ENCODE measurements at places on chromosomes 5 and 9.

- DNase-seq, result no peak
Measured at GRCh38 chr5:17218353-17219005, 1.0 kb downstream of the BASP1 start.

GRCh38 chr5:439181-439580, 3.8 kb upstream of the EXOC3 start:
- no peak for DNase-seq

DNA sequence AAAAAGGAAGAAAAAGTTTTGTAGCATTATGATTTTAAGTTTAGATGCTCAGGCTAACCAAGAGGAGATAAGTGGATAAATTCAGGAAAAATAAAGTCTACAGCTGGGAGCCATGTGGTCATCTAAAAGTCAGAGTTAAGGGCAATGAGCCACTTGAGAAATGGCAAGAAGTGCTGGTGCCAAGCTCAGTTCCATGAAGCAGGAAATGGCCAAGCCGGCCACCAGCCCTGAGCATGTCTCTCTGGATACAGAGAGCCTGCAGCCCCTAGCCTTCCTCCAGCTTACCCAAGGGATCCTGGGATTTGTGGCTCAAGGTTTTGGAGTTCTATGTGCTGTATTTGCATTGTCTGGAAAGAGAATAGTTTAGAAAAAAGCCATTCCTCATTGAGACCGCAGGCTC, 12.2 kb upstream of the S1PR3 start:
- DNase-seq, result no peak

DNA sequence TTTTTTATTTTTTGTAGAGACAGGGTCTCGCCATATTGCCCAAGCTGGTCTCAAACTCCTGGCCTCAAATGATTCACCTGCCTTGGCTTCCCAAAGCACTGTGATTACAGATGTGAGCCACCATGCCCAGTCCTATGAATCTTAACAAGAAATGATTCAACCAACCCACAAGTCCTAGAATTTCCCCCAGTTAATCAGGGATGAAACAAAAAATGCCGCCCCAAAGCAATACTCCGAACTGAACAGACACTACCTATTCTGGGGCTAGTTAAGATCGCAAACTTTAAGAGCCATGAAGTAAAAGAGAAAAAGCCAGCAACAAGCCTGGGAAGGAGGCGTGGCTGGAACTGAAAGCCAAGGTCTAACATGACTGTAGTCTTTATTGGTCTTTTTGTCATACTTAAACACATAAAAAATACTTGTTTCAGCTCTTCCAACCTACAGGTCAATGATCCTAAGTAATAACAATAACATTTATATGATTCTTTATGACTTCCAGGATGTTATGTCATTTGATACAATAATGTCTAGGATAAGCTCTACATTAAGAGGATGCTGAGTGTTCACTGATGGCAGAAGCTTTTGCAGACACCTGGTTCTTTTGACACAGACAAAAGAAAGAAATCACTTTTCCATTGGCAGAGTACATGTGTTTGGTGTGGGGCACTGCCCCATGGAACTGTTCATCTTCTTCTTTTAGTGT, 361.1 kb upstream of the TLE4 start:
- no peak for DNase-seq

GRCh38 chr5:151086905-151087360, 6.1 kb upstream of the TNIP1 start:
- peak; percentile 67 for DNase-seq

GRCh38 chr5:56443826-56444225, 210.7 kb upstream of the ANKRD55 start:
- DNase-seq, result no peak

DNA sequence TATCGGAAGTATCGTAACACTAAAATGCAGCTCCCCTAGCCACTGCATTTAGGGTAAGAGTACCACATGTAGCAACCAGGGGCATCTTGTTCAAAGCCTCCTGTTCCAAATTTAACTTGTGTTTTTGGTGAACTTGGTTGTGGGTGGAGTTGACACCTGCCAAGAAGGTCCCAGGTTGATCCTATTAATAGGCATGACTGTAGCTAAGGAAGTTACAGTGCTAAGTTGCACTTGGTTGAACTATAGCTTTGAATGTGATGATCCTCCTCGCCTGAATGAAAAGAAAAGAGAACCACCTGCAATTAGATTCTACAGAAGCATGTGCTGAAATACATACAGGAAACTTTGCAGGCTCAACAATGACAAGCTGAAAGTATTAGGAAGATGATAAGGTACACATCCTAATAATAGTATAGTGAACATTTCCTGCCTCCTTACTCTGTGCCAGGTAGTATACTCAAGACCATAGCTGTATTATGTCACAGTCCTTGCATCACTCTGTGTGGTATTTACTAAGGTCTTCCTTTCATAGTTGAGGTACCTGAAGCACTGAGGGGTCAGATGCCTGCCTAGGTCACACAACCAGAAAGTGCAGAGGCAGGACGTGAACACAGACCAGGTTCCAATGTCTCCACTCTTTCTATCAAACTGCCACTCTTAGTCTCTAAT, 64.5 kb upstream of the PIP5K1B start:
- no peak for DNase-seq

DNA sequence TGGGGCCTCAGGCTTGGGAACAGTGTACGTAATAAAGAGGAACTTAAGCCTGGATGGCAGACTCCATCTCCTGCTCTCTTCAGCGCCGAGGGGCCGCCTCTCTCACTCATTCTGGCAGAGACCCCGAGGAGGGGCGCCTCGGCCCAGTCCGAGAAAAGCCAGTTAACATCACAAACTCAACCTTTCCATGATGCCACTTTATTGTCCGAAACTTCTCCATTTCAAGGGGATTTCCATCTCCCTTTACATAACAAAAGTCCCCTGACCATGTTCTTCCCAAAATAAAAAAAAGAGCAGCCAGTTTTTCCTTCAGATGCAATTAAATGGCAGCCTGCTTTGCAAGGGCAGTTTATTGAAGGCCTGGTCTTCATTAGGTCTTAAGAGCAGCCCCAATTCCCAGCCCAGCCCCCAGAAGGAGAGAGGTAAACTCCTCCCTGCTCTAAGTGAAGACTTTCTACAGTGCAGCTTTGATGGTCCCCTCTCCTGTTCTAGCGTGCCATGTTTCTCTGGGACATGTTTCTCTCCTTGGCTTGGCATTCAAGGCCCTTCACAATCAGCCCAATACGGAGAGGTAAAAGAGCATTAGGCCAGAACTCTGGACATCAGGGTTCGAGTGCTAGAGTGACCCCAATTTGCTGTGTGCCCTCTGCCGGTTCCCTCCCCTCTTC, 19.5 kb upstream of the RAB14 start:
- no peak for DNase-seq

DNA sequence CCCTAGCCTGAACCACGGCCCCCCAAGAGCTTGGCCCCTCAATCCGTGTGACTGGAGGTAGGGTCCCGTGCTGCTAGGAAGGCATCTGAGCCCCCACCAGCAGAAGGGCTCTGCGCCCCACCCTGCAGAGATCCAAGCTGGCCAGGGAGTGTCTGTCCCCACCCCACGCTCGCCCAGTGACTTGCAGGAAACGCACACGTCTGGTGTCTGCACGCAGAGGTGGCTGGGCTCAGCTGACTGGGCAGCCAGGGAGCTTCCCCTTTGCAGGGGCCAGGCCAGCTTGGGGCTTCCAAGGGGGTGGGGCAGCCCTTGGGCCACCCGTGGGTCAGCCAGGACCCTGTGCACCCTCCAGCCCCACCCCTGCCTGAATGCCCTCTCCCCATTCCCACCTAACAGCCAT, 24.3 kb downstream of the NOTCH1 start:
- DNase-seq, result no peak

GRCh38 chr9:108377382-108377781, 478.4 kb downstream of the ACTL7B start:
- DNase-seq, result no peak

GRCh38 chr9:18596920-18597319, 123.0 kb downstream of the ADAMTSL1 start:
- no peak for DNase-seq

- no peak for DNase-seq
Measured at GRCh38 chr9:19787672-19788071, 1.2 kb downstream of the SLC24A2 start.

DNA sequence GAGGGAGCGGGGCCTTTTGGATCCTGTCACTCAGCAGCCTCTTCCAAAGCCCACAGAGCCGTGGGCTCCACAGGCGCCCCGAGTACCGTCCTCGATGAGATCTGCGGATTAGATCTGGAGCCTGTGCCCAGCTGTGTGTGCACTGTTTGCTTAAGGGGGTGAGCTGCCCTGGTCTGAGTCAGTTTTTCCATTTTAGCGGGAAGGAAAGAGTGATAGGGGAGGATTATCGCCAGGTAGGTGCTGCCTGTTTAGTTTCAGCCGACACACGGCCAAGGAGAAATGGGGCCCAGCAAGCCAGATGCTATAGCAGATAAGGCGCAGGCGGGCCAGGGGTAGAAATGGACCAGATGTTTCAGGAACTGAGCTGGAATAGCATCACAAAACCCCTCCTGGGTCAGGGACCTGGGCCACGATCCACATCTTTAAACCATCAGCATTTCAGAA, 18.1 kb downstream of the COL5A1 start:
- DNase-seq, result no peak

DNA sequence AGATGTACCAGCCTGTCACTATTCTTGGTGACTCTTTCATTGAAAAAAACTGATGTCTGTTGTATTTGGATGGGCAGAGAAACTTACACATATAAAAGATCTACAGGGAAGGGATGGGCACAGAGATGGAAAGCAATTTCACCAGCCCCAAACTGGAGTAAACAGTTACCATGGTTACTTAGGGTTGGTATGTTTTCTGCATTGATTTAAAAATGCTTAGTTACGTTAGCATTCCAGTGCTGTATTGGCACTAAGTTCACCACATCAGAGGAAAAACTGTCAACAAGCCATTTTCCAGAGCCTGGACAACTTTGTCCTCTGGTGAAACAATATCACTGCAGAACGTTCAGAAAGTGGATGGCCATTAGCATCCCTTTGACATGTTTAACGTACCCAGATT, 28.0 kb downstream of the MARCHF3 start:
- DNase-seq, result no peak

DNA sequence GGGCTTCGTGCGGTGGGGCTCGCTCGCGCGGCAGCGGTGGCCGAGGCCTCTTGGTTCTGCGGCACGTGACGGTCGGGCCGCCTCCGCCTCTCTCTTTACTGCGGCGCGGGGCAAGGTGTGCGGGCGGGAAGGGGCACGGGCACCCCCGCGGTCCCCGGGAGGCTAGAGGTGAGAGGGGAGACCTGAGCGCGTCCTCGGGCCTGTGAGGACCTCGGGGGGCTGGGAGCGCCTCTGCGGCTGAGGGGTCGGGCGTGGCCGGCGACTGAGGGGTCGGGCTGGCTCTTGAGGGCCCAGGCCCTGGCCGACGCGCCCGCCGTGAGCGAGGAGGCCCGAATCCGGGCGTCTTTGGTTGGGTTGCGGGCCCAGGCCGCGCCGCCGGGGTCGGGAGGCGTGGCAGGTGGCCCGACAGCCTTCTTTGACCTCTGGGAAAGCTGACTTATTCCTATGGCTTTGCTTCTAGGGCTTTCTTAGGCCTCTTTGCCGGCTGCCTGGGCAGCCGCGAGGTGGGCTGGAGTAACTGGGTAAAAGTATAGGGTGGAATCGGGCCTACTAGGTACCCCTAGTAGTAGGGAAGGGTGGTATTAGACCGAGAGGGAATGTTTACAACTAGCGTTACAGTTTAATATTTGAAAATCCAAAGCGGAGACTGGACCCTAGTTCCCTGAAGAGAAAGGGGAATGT, at the start of gene CANX:
TSS of gene CANX (plus strand) at position 33 of the 681 bp plus-strand sequence. CDS start 6,715 bp downstream, outside the sequence.
- DNase-seq, result no peak

- DNase-seq, result no peak
Measured at GRCh38 chr5:1123418-1124147, 11.7 kb upstream of the SLC12A7 start.

- no peak for DNase-seq
Measured at GRCh38 chr9:38288502-38288901, 104.0 kb upstream of the ALDH1B1 start.

DNA sequence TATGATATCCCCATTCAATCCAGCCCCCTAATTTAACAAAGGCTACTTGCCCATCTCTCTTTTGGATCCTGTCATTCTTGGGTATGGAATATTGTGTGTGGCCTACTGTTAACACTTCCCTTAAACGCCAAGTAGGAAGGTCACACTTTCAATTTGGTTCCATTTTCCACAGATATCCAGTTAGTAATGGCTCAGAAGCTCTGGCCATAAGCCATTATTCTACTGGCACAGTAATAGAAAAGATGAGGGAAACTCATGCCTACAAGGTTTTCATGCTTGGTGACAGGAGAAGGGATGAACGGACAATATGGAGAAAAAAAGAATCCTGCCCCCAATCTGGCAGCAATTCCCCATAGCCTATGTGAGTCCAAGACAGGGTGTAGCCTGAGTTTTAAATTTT, 227.6 kb downstream of the CRB2 start:
- DNase-seq, result no peak

GRCh38 chr5:145562931-145563330, 272.2 kb downstream of the PRELID2 start:
- no peak for DNase-seq

DNA sequence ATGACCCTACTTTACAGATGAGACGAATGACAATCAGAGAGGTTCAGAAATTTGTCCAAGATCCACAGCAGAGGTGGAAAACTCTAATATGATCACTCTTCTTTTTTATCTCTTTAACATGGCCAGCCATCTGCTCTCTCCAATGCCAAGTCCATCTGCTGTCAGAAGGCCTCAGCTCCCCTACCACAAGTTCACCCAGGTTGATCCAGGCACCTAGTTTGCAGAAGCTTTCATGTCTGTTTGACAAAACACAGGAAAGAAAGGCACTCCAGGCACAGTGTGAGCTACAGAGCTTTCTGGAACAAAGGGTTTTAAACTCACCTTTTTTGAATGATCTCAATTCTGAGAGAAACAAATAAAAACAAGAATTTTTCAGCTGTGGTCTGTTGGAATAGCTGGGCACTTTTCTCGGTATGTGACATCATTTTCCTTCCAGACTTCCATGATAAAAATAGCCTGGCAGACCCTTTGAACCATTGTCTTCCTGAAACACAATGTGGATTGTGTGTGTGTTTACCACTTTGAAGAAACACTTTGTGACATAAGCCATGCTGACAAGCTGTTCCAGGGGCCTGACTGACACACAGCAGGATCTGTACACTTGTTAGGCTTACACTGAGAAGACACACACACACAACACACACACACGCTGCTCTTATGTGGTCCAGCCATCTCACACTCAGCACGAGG, 214.3 kb downstream of the AGTPBP1 start:
- DNase-seq, result no peak

GRCh38 chr5:159269723-159270122, 6.6 kb downstream of the UBLCP1 start:
- DNase-seq, result no peak

DNA sequence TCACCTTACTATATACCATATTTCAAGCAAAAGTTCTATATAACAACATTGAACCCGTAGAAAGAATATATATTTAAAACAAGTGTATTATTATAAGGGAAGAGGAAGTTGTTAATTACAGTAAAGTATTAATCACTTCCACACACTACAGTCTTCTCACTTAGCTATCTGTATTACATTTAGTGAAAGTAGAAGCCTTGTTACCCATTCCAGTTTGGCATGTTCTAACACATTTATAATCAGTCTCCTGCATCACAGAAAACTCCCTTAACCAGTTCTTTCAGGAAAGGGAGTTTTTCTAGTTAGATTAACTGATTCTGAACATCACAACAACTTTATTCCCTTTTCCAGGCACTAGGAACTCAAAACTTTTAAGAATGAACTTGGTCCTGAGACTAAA, 6.9 kb downstream of the RAB14 start:
- no peak for DNase-seq

Measured in T-helper 22 cell (primary cell).